ENCODE measurements at places on chromosomes 6 and 20.

DNA sequence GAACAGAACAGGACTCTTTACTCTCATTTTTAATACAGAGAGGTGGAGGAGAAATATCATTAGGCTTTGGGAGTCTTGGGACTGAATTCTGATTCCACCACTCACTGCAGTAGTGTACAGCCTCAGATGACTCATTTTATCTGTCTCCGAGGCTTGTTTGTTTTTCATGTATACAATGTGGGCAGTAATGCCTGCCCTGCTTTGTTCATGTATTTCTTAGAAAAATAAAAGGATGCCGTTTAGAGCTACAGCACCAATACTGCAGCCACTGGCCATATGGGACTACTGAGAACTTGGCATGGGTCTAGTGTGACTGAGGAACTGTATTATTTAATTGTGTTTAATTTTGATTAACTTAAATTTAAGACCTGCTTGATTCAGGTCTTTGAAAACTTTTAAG, 41.2 kb upstream of the JAG1 start:
- DNase-seq, result no peak

DNA sequence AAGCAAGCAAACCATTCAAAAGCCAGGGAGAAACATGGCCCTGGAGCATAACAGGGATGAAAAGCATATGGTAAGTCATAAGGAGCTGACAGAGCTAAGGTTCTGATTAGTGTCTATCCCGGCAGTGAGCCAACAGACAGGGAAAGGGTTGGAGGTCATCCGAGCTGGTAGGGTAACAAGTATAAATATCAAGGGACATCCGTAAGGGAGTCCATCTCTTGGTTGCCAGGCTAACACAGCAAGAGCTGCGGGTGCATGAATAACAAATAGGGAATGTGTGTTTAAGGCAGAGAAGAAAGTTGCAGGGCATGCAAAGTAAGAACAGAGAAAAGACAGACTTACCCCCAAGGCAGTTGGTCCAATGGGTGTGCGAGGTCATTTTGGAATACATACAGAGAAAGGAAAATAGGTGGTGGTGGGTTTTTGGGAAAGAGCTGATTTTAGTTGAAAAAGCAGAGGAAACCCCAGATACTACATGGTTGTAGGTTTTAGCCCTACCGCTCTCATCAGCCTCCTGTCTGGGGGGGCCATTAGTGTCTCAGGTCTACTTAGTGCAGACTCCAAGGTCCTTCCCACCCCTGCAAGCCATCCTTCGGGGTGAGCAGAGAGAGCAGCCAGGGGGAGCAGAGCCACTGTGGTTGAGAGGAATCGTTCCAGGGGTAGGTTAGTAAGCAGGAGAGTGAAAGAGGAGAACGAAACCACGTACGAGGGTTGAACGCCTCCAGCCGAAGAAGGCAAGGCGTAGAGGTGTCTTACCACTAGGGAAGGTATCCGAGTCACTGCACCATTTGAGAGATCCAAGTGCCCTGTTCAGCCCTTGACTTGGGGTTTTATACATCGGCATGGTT, at the start of gene ERVFRD-1:
TSS of gene ERVFRD-1 (minus strand) at position 805 of the 848 bp plus-strand sequence. CDS start 6,415 bp downstream, outside the sequence.
- no peak for DNase-seq

DNA sequence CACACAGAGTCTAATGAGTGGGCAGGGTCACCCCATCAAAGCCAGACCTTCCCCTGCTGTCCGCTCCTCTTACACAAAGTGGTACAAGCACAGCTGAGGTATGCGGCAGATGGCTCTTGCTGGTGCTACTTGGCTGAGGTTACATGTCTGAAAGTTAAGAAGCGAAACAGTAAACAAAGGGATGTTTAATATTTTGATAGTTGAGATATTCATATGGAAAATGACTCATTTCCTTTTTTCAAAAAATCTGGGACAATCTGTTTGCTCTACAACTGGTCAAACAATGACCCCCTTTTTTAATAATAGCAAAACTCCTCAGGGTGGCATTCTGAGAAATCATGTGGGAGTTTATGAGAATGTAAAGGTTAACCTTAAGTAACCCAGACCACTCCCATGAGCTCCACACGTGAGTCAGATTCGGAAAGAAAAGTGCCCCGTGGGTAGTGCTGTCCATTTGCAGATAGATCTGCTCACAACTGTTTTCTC, 245.3 kb downstream of the TBXT start:
- DNase-seq, result no peak

- DNase-seq, result no peak
Measured at GRCh38 chr6:137417396-137417795, 76.8 kb downstream of the OLIG3 start.

DNA sequence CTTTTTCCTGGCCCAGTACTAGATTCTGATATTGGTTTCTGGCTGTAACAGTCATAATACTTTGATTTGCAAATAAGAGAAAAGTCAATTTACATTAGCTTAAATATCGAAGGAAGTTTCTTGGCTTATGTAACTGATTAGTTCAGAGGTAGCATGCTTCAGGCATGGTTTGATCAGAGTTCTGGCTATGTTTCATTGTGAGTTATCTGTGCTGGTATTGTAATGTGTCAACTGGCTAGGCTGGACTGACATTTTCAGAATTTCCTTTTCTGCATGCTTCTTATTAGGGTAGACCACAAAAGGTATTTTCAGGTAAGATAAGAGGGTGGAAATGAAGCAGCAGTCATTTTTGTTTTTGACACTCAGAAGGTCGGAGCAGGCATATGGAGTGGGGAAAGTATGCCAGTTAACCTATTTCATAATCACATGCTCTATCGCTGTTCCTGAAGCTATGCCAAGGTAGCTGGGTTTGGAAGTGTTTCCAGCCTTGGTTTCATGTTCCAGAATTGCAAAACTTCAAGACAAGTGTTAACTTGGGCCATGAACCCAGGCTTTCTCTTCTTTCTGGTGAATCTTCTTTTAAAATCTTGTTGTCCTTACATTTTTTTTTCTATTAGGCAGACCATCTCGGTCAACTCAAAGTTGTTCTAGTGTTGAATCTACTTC, 244.9 kb downstream of the DHX35 start:
- no peak for DNase-seq

GRCh38 chr6:128403618-128404444, 116.6 kb downstream of the PTPRK start:
- no peak for DNase-seq

- no peak for DNase-seq
Measured at GRCh38 chr6:24949020-24949569, 13.3 kb upstream of the RIPOR2 start.

DNA sequence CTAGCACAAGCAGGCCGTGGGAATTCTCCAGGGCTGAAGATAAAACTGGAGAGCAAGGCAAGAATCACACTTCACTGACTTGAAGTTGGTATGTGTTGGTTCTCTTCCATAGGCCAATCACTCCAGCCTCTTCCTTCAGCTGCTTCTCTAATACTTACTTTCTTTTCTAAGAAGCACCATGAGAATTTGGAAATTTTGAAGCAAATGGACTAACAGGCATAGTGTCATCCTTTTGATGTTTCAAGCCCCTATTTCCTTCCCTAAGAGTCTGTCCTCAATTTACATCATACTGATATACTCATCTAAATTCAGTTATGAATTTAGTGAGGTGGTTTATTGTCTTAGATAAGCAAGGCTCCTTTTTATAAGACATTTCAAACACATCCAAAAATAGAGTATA, 24.0 kb downstream of the SLC26A8 start:
- DNase-seq, result no peak

DNA sequence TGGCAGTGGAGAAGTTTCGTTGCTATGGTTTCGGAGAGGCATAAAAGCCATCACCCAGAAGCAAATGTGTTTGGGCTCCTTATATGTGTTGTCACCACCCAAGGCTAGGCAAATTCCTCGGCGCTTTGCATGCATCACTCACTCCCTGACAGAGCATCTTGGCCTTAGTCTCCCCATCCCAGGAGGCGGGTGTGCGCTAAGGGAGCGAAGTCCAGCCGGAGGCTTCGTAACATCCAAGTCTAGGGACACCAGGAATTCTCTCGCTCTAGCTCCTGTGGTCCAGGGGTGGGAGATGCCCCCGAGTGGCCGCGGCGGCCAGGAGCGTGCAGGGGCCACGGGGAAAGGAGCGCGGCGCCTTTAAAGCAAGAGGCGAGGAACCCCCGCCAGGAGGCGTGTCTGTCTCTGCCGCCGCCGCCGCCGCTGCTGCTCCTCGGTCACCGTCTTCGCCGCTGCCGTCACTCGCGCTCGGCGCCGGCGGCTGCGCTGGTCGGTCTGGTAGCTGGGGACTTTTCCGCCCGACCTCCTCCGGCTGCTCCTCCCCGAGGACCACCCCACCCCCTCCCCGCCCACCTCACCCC, at the start of gene GRIK2:
TSS of gene GRIK2 (plus strand) at position 458 of the 578 bp plus-strand sequence.
- DNase-seq, result no peak

DNA sequence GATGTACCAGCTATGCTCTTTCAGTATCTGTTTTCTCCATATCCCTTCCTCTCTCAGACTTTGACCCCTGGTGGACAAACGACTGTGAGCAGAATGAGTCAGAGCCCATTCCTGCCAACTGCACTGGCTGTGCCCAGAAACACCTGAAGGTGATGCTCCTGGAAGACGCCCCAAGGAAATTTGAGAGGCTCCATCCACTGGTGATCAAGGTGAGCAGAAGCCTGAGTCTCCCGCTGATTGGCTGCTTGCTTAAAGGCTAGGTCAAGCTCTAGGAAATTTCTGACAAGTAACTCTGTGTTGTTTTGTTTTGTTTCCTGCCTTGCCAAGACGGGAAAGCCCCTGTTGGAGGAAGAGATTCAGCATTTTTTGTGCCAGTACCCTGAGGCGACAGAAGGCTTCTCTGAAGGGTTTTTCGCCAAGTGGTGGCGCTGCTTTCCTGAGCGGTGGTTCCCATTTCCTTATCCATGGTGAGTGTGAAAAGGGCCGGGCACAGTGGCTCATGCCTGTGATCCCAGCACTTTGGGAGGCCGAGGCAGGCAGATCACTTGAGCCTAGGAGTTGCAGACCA, 28.6 kb downstream of the C6orf89 start:
- no peak for DNase-seq

- DNase-seq, result no peak
Measured at GRCh38 chr6:7479801-7480266, 61.6 kb upstream of the DSP start.

DNA sequence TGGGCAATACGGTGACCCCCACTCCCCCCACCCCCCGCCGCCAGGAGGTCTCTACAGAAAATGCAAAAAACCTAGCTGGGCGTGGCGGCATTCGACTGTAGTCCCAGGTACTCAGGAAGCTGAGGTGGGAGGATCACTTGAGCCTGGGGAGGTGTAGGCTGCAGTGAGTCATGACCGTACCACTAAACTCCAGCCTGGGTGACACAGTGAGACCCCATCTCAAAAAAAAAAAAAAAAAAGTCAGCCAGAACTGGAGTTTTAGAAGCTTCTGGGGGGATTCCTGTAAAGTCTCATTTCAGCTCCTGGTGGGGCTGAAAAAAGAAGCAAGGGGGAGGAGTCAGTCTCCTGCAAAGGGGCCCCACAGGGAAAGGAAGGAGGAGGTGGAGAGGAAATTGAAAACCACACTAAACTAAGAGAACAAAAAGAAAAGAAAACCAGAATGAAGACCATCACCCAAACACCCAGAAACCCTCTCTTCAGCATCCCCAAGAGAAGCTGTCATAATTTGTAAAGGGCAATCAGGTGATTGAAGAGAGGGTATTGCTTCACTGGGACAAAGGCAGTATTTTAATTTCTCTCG, 50.4 kb downstream of the NOL4L start:
- DNase-seq, result peak; percentile 39

DNA sequence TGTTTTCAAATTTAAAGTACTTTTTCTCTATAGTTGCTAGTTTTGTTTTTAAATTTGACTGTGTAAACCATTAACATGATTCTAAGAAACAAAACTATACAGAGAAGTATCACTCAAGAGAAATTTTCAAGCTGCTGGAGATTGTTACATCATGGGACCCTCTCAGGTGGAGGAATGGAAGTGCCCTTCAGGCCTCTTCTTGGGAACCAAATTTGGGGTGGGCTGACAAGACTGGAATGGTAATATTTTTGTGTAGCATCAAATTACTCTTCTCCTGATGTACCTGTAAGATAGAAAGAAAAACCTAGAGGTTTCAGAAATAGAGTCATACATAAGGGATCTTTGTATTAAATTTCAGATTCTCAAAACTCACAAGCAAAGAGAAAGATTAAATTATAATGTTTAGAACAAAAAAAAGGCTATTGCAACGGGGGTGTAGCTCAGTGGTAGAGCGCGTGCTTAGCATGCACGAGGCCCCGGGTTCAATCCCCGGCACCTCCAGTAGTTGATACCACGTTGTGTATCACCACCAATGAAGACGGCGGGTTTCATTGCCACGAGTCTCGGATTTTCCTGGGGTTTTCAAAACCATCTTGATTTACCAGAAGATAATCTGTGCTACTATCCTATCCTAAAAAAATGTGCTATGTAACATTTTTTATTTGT, 193.7 kb downstream of the GPX5 start:
- no peak for DNase-seq

- DNase-seq, result no peak
Measured at GRCh38 chr20:7516621-7517111, 423.6 kb downstream of the HAO1 start.

- no peak for DNase-seq
Measured at GRCh38 chr6:111845441-111845871, 27.8 kb downstream of the FYN start.

- DNase-seq, result no peak
Measured at GRCh38 chr6:8814440-8815000, 379.2 kb upstream of the SLC35B3 start.

DNA sequence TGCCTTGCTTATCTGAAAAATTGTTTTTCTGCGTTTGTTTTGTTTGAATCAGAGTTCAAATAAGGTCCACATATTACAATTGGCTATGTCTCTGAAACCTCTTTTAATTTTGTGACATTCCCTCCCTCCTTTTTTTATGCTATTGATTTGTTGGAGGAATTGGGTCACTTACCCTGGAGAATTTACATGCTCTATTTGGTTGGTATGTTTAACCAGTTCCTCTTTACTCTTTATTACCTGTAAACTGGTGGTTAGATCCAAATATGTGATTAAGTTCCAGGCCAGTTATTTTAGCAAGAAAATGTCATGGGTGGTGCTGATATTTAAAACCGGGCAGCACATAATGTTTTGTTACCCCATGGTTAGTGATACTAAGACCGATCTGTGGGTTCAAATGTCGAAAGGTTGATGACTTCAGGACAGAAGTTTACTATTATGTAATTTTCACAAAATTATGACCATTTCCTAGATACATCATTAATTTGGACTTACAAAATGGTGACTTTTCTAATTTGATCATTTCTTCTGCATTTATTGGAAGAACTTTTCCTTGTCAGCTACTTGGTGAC, 77.3 kb downstream of the KIZ start:
- no peak for DNase-seq

DNA sequence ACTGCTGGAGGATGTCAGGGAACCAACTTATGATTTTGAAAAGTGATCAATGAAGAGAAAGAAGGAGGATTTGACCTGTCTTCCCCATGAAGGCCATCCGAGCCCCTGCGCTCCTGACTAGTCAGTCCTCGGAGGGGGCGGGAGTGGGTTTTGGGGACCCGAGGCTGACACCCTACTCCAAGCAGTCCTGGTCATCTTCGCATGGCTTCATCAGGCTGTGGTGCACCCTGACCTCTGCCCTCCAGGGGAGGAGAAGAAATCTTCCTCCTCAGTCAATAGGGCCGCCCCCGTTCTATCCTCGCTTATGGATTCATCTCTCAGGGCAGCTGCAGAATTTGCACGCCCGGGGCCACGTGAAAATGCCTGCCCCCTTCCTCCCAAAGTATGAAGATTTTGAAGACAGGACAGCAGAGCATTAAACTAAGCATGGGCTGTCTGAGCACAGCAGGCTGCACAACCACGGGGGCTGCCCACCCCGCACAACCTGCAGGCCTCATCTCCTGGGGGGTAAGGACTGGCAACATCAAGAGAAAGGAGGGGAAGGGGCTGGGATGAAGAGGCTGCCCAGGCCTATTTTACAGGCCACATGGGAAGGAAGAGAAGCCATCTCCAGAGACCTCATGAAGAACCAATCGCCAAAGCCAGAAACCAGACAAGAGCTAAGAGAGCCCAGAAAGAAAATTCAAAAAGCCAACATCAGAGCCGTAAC, 138.1 kb upstream of the PHACTR3 start:
- no peak for DNase-seq
